ENCODE measurements at places on chromosomes 2 and 18.

- DNase-seq: no peak
Observed at GRCh38 chr2:219733746-219734145, 106.3 kb downstream of the SLC4A3 start.

DNA sequence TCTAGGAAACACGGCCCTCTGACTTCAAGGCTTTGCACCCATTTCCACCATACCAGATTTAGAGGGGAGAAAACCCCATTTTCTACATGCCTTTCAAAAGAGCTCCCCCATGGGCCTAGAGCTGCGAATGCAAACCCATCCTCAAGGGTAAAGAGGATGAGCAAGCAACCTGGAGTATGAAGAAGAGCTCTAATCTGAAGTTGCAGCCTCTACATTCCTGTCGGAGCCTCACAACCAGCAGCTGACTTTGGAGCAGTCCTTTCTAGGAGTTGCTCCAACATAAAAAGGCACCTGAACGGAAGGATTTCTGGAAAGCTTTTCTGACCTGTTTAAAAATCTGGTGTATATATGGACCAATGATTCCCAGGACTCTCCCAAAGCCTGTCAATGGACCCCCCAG is 81.4 kb upstream of the POMC start:
- no peak for DNase-seq

DNA sequence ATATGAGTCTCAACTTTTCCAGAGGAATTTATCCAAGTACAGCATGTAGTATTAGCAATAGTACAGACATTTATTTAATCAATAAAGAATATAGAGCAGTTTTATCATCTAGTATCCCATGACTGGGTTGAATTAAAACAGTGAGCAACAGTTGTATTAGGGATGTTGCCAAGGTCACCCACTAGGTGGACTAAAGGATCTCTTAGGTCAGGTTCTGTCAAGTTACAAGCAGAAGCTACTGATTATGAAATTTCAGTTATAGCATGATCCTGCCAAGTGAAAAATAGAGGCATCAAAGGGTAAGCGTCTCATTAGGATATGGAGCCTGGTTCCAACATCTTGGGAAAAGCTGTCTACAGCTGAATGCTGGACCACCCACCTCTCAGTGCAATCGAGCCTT is 52.1 kb upstream of the LAPTM4A start:
- DNase-seq: no peak

GRCh38 chr2:148642891-148643416 is 1.6 kb upstream of the EPC2 start:
- no peak for DNase-seq

GRCh38 chr2:232779465-232779864 is 3.1 kb upstream of the KCNJ13 start:
- no peak for DNase-seq

DNA sequence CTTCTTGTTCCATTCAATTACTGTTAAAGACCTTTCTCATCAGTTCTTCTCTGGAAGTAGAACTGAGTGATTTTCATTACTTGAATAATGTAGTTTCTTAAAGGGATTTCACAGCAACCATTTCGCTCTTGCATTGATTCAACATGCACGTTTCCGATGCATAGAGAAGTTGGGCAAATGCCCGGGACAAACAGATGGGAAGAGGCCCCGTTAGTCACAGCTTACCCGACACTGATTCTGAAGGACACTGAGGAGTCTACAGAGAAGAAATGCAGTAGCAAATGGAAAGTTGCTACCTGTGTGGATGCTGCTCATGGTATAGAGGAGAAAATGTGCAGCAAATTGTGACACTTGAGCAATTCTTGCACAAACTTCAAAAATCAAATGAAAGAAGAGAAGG is 32.3 kb upstream of the GCG start:
- DNase-seq: no peak

GRCh38 chr18:68942230-68942629 is 144.3 kb downstream of the CCDC102B start:
- DNase-seq: no peak

DNA sequence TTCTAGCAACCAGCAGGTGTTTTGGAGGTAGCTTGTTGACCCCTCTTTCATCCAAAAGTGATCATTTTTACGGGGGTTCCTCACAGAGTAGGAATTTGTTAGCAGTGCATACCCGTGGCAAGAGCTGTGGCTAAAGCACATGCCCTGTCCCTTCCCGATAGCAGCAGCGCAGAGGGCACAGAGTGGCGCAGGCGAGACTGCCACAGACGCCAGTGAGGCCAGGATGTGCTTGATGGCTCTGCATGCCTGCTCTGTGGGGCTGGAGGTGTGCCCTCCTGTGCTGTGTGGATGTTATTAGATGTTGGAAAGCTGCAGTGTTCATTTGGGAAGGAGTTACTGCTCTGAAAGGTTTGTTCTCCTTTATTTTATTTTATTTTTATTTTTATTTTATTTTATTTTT is 153.6 kb downstream of the FAM210A start:
- DNase-seq: no peak

DNA sequence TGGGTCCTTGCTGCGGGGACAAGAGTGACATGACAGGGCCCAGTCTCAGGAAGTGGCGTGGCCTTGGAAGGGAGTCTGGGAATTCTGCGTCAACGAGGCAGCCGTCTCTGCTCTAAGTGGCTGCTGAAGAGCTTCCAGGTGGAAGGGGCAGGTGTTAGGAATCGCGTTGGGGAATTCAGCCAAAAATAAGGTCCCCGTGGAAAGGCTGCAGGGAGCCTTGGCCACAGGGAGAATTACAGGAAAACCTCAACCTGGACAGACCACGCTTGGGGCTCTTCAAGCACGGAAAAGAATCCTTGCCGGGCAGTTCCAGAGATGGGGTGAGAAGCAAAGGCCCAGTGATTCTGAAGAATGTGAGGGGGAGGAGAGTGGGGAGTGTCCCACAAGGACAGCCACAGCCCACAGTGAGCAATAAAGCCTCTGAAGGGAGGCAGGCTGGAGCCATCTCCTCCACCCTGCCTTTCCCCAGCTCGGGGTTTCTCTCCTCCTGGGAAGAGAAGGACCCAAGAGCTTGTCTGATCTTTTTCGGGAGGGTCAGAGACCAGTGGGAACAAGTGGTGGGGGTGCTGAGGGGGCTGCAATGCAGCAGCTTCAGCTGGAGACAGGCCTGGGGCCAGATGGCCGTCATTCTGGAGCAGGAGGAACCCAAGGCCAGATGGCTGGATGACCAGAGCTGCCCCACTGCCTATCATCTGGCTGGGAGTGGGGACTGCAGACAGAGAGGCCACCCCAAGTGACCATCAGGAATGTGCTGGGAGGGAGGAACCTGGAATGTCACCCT is 106.4 kb upstream of the SMAD2 start:
- DNase-seq: no peak

DNA sequence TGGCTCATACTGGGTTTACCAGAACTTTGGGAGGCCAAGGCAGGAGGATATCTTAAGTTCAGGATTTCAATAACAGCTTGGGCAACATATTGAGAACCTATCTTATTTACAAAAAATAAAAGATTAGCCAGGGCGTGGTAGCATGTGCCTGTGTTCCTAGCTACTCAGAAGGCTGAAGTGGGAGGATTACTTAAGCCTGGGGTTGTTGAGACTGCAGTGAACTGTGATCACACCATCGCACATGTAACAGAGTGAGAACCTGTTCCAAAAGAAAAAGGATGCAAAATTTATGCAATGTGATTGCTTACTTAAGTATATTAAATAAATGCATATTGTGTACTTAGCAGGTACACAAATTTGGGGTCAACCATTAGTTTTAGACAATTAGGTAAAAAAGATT is 768.9 kb upstream of the CDH7 start:
- DNase-seq: no peak

- no peak for DNase-seq
Observed at GRCh38 chr2:97798416-97798815, 85.0 kb downstream of the ZAP70 start.

DNA sequence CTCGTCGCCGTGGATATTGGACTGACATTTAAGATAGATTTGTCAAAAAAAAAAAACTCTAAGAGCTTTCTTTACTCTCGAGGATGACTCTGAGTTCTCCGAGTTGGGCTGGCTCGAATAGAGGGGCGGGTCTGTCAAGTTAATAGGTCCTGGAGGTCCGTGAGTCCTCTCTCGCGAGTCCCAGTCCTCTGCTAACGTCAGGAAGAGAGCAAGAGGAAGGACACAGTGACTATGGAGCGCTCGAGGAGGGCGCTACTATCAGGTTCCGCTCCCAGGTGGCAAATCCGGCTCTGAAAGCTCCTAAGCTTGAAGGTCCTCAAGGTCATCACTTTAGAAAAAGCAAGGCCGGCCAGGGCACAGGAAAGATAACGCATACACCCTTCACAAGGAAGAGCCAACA is 404 bp upstream of the AKAIN1 start:
- no peak for DNase-seq

- no peak for DNase-seq
Observed at GRCh38 chr2:101188683-101189405, 37.7 kb upstream of the TBC1D8 start.

- DNase-seq: no peak
Observed at GRCh38 chr18:73684647-73685046, 463.0 kb downstream of the FBXO15 start.

GRCh38 chr2:69937968-69938367 is 23.1 kb downstream of the MXD1 start:
- no peak for DNase-seq

DNA sequence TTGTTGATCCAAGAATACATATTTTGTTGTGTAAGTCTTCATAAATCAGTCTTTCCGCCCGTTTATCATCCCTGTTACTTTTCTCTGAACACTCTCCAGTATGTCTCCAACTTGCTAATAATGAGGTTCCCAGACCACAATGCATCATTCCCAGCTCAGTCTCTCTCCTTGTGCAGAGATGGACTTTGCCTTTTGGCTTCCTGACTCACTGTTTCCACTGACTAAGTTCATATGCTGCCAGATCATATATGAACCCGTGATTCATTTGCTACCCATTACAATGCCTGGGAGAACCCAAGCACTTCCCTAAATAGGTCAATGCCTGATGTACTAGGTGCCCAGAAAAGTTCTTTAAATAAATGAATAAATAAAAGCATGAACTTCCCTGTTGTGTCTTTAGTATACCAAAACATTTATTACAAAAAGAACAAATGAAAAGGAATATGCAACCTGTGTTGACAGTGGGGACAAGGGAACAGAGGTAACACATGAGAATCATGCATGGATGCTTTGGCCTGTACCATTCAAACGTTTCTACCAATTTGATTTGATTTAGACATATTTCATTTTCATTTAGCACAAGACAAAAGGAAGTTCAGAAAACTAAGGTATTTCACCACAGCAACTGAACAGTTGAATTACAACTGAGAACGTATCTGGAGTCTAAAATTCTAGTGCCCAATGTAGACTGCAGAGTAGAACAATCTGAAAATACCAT is 215.4 kb upstream of the HNRNPA3 start:
- DNase-seq: no peak

DNA sequence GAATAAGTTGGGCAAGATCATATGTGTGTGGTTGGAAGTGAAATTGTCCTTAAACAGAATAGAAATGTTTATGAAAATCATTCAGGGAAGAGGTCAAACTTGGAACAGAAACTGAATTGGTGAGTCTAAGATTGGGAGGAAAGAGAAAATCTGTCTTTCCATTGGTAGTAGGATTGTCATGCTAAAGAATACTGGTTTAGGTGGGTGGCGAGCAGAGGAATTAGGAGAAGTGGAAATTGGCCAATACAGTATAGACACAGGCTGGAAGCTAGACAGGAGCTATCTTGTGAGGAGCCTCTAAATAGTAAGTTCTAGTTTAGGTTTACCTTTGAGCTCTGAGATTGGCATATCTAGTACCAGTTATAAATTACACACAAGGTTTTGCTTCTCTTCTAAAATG is 80.9 kb upstream of the KYNU start:
- DNase-seq: no peak

GRCh38 chr2:96921561-96922319 is 51.9 kb upstream of the SEMA4C start:
- no peak for DNase-seq

GRCh38 chr2:215429424-215429823 is 6.4 kb downstream of the FN1 start:
- DNase-seq: no peak

DNA sequence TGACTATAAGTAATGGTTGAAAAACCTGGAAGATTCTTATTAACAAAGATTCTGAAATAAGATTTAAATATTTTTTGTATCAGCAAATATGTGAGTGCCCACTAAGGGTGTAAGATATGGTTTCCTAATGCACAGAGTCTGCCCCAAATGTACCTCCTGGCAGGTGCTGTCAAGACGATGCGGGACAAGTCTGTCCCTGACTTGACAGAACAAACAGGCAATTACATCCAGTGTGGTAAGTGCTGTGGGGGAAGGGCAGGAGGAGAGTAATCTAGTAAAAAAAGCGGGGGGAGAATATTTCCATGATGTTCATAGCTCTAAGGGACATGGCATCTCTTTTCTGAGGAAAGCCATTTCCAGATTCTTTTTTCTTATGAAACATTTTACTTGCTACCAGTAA is 127.5 kb downstream of the COL4A4 start:
- DNase-seq: no peak

GRCh38 chr18:63975628-63976027 is 5.7 kb downstream of the SERPINB8 start:
- DNase-seq: no peak

- no peak for DNase-seq
Observed at GRCh38 chr18:61295153-61295552, 38.1 kb upstream of the CDH20 start.

GRCh38 chr18:79818036-79818435 is 20.3 kb downstream of the KCNG2 start:
- no peak for DNase-seq

GRCh38 chr2:132465917-132466316 is 49.3 kb downstream of the GPR39 start:
- no peak for DNase-seq

GRCh38 chr2:136059036-136059472 is 58.9 kb downstream of the CXCR4 start:
- DNase-seq: no peak

DNA sequence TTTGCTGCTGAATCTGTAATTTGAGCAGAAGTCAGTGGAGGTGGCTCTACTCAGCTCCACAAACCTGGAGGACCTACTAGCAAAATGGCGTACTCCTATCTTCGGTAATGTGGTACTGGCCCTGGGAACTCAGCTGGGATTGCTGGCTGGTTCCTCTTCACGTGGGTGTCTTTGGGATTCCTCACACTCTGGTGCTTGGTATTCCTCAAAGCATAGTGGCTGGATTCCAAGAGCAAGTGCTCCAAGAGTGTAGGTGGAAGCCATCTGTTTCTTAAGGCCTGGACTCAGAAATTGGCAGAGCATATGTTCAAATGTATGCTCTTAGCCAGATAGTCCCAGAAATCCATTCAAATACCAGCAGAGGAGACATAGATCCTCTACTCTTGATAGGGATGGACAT is 281.9 kb upstream of the CDH7 start:
- no peak for DNase-seq

- DNase-seq: no peak
Observed at GRCh38 chr2:3751806-3752205, 48.4 kb downstream of the DCDC2C start.
